Activated T-cell treated with anti-CD3 and anti-CD28 coated beads, Interleukin-2, amount 50 U/mL, for 4 hours (primary cell): ENCODE measurements at places on chromosomes 3 and 15. TPM values are rescaled to one million over a fixed set of nuclear protein-coding genes. Genes with fewer than 3 reads are reported as not detected.

CGNL1 gene
- 0.08 TPM for total RNA-seq

DNA sequence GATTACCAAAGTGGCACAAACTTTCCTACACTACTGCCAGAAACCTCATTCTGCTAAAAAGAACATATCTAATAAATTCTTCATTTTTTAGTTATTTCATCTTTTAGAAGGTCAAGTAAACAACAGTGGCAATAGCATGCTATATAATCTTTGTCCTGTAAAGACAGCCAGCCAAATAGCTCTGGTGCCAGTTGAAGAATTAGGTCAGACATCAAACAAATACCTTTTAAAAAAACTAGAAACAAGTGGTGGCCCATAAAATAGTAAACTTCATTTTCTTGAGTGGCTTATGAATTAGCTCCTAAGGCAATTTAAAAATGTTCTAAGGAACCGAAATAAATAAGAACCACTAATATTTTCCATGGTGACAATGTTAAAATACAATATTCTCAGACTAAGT is 19.5 kb downstream of the CCDC14 start:
- no peak for DNase-seq

- DNase-seq = no peak
These were observed 818 bp downstream of the PPP1R2 start for GRCh38 chr3:195542316-195542697.

DNA sequence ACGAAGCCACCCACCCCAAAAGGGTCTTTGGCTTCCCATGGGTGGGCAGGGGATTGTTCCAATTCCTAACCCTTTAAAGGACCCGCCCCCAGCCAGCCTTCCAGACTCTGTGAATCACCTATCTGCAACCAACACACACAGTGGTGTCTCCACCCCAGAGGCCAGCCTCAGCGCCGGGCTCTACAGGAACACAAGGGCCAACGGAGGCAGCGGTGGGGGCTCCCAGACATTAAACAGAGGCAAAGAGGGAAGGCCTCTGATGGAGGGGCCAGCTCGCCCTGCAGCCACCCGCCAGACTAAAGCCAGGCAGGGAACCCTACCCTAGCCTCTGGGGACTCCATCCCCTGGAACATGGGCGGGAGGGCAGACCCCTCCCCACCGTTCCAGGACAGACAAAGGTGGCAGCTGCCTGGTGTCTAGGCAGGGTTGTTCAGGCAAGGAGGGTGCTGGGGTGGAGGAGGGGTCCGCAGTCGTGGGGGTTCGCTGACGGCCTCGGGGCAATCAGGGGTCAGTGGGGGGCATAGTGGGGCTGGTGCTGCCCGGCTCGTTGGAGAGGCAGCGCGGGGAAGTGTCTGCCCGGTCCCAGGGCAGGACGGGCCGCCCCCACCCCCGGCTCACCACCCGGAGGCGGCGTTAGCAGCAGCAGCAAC is 448 bp downstream of the SHISA5 start:
- DNase-seq = no peak

- DNase-seq = no peak
These were observed 12.2 kb downstream of the TARS3 start for GRCh38 chr15:101712078-101712477.

DNA sequence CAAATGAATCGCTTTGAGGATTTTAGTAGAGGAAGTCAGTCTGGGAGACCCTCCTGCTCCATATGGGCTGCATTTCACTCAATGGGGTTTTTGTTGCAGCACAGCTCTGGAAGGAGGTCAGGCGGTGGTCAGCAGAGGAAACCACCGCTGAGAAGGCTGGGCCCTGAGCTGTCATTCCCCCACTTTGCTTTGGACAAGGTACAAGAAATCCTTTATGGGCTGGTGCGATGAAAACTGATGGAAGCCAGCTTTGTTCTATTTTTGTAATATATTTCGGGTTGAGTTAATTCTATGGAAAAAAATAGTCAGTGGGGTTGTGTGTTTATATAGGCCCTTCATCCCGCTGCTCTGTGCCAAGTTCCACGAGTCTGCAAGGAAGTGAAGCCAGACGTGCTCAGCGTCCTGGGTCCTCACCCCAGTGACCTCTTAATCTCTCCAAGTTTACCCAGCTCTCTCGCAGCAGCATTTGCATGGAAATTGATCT is 157.1 kb upstream of the TMC3 start:
- no peak for DNase-seq

DNA sequence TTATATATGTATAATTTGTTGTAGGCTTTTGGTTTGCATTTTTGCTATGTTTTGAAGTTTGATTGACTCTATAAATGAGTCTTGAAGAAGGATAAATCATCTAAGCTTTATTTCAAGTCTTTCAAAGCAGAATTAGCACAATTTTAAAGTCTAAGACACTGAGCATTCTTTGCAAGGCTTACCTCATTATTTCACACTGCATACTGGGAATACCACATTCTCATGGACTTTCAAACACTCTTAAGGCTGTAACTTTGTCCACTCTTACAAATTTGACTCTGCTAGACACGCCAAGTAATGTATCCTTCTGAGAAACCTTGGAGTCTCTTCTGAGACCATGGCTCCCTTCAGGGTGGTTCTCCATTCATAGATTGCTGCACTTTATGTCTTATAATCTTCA is 281.3 kb upstream of the COL8A1 start:
- DNase-seq = no peak

DNA sequence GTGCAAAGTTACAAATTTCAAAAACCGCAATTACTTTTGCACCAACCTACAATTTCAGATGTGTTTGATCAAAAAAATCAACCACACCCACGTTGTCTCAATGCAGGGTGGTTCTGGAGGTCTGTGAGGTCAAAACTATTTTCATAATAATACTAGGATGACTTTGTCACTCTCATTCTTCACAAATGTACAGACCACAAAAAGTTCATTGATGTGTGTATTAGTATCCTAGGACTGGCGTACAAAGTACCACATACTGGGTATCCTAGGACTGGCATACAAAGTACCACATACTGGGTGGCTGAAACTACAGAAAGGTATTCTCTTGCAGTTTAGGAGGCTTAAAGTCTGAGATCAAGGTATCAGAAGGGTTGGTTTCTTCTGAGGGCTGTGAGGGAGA is 13.0 kb downstream of the SUCLG2 start:
- DNase-seq = no peak

- no peak for DNase-seq
These were observed 277.3 kb upstream of the TLE3 start for GRCh38 chr15:70375006-70375431.

- no peak for DNase-seq
These were observed 7.0 kb downstream of the DLEC1 start for GRCh38 chr3:38046027-38046426.

GRCh38 chr3:120764206-120764605 is 21.7 kb downstream of the GTF2E1 start:
- no peak for DNase-seq

GRCh38 chr3:156460206-156460611 is 94.7 kb downstream of the SSR3 start:
- no peak for DNase-seq

DNA sequence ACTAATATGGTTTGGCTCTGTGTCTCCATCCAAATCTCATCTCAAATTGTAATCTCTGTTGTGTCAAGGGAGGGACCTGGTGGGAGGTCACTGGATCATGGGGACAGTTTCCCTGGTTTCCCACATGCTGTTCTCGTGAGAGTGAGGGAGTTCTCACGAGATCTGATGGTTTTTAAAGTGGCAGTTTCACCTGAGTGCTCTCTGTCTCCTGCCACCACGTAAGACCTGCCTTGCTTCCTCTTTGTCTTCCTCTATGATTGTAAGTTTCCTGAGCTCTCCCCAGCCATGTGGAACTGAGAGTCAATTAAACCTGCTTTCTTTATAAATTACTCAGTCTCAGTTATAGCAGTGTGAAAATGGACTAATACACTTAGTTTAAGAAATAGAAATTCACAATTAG is 228.9 kb downstream of the CD47 start:
- DNase-seq = no peak
